Nucleus accumbens (tissue), 56 donors: ENCODE measurements at places on chromosomes 3 and 15.

- DNase-seq, result no peak
Observed at GRCh38 chr3:115891006-115891636, 267.8 kb downstream of the GAP43 start.

DNA sequence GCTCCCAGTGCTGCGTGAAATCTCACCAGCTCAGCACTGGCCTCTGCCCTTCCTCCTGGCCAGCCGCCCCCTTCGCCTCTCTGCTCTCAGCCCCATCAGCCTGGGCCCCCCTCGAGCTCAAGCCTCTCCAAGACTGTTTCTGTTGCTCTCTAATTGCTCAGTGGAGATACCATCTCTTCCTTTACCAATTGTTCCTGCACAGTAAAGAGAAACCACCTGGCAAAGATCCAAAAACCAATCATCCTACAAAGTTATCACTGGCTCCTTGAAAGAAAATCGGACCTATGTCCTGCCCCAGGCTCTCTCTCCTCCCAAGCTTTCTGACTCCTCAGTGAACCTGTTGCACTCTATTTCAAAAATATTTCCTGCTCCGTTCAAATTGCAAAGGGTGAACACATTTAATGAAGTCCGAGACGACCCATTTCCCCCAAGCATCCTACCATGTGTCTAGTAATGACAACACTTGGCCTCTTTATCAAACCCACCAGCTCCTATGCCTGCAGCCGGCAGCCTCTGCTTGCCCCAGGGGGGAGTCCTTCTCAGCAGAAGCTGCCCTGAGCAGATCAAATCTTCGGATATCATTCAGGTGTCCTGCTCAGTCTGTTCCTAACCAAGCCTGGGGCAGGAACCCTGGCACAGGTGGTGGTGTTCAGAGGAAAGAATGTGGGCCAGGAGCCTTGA lies 53.7 kb upstream of the FAM174B start:
- DNase-seq, result no peak

GRCh38 chr3:38487323-38487722 lies 8.8 kb upstream of the EXOG start:
- no peak for DNase-seq

- DNase-seq, result no peak
Observed at GRCh38 chr15:42707068-42707467, 29.9 kb downstream of the CDAN1 start.

DNA sequence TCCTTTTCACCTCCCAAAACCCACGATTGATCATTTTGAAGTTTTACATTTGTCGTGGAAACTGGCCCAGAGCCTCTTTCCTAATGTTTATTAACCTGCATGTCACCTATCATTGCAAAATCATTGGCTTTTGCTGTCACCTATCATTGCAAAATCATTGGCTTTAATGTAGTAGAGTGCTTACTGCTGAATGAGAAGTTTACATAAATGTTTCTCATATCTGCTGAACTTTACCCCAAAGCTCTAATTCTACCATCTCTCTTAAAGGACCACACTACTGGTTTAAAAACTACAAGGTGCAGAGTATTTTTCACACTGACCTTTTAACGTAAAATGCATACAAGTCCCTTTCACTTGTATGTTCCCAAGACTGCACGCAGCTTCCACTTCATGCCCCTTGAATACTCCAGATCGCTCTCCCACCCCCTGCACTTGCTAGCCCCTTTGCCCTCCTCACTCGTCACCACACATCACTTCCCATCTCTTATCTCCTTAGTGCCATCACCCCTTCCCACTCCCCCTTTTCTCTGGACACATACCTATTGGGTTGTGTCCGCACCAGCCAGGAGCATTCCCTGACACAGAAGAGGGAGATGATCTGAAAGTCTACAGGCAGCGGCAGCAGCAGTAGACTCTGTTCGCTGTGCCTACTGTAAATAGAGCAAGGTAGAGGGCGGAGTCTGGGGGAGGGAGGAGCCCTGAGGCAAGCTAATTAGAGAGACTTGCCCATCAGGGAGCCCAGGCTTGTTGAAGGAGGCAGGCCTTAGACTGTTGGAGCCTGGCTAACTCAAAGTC lies 30.2 kb upstream of the ATOSA start:
- DNase-seq, result no peak

DNA sequence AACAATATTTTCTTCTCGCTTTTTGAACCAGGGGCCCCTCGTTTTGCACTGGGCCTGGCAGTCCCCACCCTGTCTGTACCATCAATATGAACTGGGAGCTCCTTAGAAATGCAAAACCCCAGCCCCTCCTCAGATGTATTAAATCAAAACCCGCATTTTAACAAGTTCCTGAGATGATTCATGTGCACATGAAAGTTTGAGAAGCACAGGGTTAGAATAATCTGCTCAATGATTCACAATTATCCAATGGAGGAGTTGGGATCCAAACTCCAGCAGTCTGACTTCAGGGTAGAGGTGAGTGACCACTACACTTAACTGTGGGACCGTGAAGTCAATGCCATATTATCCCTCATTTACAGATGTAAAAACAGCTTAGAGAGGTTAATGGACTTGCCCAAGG lies 256.4 kb downstream of the IGSF11 start:
- no peak for DNase-seq

DNA sequence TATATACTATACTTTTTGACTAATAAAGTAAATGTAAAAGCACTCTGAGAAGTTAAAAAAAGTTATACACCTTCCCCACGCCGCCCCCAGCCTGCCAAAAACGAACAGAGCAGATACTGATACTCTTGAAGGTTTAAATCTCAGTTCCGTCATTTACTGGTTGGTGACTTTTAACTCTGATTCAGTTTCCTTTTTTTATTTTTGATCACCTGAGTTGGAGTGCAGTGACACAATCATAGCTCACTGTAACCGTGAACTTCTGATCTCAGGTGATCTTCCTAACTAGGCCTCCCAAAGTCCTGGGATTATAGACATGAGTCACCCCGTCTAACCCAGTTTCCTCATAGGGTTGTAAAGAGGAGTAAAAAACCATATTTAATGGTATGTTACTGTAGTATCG lies 3.3 kb upstream of the TIPIN start:
- DNase-seq, result peak; percentile 26

- no peak for DNase-seq
Observed at GRCh38 chr3:73784686-73785392, 160.1 kb upstream of the PDZRN3 start.

DNA sequence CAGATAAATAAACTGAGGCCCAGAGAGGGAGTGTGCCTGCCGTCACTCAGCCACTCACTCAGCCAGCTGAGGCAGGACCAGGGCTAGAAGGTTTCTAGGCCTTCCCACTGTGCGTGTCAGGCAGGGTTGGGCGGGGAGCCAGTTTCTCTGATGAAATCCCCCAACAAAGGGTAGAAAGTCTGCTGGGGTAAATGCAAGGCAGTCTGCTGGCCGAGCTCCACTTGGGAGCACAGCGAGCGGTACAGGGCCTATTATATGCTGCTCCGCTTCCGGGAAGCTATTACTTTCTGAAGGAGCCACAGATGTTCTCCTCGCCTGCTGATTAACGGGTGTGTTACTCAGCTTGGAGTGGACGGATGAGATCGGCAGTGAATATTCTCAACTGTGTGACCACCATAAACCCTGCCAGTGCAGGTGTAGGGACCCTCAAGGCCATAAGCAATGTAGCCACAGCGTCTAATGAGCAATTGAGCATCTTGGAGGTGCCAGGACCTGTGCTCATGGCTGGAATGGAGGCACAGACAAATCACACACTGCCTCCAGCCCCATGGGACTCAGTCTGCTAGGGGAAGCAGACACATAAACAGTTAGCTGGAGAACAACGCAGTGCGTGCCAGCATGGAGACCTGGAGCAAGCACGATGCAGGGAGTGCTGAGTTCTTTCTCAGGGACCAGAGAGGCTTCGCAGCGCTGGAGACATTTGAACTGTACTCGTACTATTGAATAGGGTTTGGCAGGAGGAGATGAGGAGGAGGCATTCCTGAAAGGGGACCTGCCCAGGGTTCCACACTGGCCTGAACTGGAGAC lies 42.1 kb downstream of the CORO2B start:
- peak; percentile 91 for DNase-seq

GRCh38 chr3:64318668-64319271 lies 93.5 kb upstream of the PRICKLE2 start:
- no peak for DNase-seq

DNA sequence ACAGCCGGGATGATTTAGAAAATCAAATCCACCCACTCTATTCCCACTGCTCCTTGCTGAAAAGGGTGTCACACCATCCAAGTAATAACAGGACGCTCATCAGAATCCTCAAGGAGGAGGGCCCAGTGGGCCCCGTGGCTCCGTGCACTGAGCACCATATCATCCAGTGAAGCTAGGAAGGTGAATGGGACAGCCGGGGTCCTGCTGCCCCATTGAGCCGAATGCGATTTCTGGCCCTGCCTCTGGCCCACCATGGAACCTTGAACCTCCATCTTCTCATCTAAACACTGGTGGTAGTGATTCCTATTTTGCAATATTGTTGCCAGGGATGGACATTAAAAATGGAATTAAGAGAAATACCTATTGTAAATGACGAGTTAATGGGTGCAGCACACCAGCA lies 99.1 kb upstream of the SLC6A11 start:
- DNase-seq, result no peak

- DNase-seq, result no peak
Observed at GRCh38 chr3:15064299-15064834, 748 bp downstream of the MRPS25 start.
